NCI-H524 (cell line): ENCODE measurements at places on chromosomes 3 and 15.

DNA sequence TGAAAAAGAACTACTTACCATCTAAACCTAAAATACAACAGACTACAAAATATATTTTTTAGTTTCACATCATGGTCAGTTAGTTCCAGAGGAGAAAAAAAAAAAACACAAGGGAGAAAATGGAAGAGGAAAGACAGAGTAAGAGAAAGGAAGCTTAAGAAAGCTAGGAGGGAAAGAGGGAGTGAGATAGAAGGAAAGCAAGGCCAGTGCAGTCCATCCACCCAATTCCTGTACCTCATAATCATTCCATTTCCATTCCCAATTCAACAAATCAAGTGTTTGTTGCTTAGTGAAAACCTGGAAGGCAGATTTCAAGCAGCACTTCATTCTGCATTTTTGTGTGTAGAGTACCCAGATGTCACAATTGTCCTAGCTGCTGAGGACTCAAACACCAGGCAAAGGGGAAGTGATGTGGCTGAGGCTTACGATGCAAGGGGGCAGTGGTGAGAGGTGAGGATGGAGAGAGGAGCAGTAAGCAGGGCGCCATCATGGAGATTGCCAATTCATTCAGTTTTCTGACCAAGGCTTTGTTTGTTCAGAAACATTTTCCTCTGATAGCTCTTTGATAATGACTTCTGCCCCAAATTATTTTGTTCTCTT, 83.6 kb upstream of the GSK3B start:
- DNase-seq: peak; percentile 46

- no peak for DNase-seq
Measured at GRCh38 chr15:68412218-68412617, 19.7 kb downstream of the ITGA11 start.

DNA sequence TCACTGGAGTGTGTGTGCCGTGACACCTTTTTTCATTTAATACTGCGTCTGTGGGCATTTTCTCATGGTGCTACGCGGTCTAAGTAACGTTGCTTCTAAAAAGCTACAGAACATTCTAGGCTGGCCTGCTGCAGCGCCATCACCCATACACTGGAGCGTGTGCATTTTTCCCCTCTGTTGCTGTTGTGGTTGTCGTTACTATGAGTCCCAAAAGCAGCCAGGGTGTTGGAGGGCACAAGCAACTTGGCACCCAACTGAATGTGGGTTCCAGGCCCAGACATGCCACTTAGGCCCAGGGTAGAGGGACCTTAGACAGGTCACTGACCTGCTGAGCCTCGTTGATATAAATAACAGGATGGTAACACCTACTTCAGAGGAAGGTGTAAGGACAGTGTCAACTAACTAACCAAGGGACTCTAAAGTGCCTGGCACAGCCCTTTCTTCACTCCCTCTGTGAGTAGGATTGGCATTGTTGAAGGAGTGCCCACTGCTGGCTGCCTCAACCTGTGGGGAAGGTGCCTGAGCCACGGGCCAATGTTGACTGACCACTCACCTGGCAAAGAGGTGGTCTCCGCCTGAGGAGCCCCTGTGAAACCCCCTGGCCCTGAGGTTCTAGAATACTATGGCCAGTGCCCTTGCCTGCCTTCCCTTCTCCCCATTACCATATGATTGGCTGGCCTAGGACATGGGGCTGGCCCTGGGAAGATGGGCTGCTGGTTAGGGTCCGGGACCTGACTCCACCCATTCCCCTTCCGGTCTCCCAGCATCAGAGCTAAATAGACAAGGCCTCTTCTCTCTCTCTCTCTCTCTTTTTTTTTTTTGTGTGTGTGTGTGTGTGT, 3.5 kb downstream of the CSK start:
- no peak for DNase-seq

- DNase-seq: no peak
Measured at GRCh38 chr15:78162038-78162437, 12.9 kb downstream of the IDH3A start.

GRCh38 chr3:161310649-161311423, 60.5 kb downstream of the SPTSSB start:
- no peak for DNase-seq

DNA sequence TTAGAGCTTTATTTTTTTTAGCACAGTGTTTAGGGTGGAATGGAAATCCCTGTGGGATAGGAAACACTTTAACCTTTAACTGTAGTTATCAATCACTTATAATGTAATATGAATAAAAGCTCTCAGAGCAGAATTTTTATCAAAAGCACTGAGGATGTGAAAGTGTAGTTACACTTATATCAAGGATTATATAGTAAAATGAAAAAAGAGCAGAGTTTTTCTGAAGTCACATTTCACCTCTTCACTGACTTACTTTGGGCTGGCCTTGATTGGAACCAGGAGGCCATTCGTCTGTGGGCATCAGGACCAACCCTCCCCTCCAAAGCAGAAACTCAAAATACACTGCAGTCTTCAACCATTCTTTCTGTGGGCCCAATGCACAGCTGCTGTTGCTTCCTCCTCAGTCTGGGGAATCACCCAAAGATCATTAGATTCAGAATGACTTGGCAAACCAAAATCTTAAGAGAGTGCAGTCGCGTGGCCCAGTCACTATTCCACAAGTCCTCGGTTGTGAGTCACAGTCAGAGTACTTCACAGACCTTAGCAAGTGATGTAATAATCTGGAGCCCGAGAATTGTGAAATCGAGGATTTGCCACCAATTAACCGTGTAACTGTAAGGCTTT, 132.6 kb upstream of the COL8A1 start:
- no peak for DNase-seq

DNA sequence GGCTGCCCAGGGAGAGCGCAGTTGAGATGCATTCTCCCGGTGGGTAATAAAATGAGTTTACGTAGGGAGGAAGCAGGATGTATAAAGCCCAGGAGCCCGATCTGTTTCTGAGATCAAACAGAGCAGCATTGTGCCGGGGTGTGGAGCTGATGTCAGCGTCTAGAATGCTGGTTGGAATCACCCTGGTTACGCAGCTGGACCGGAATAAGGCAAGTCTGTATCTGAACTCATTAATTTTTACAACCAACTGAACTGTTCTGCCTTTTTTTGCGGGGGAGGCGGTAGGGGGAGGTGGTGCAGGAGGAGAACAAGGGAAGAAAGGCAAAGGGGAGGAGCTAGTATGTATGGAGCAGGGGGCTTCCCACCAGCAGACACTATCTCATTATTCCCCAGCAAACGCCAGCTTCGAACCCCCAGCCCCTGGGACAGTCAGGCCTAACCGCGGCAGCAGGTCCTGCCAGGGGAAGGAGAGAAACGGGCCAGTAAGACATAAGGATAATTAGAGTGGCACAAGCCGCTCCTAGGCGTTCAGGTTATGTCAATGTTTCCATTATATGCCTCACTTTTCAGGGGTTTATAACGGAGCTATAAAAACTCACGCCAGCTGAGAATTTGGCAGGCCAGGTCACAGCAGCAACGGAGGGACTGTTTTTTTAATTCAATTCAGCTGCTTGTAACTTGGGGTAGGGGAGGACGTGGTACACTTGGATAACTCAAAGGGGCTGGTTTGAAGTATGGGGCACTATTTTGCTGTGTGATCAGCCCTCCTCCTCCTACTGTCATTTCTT, 175.3 kb upstream of the HES1 start:
- DNase-seq: no peak

GRCh38 chr3:52650439-52650838, 35.3 kb downstream of the PBRM1 start:
- DNase-seq: no peak

- no peak for DNase-seq
Measured at GRCh38 chr15:71146580-71146982, 31.3 kb downstream of the THSD4 start.

DNA sequence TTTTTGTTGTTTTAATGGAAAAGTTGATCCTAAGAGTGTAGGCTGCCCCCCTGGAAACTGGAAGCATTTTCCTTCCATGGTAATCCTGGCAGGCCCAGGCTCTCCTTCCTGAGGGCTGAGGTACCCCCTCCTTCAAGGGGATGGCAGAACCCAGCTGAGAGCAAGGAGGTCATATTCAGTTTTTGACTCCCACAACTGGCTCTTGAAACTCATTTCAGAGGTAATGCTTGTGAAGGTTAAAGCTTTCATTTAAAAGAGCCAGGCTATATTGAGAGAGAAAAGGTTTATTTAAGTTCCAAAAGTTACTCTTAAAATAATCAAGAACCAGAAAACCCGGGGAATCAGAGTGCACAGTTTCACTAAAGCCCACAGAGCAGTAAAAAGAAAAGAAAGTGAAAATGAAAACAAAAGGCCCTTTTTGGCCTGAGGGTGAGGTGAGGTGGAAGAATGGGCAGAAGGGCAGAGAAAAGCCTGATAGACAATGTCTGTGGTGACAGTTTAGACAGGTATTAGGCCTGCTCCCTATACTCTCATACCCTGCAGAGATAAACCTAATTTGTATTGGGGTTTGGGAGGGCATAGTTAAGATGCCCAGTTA, 47.0 kb upstream of the RBP1 start:
- DNase-seq: no peak

DNA sequence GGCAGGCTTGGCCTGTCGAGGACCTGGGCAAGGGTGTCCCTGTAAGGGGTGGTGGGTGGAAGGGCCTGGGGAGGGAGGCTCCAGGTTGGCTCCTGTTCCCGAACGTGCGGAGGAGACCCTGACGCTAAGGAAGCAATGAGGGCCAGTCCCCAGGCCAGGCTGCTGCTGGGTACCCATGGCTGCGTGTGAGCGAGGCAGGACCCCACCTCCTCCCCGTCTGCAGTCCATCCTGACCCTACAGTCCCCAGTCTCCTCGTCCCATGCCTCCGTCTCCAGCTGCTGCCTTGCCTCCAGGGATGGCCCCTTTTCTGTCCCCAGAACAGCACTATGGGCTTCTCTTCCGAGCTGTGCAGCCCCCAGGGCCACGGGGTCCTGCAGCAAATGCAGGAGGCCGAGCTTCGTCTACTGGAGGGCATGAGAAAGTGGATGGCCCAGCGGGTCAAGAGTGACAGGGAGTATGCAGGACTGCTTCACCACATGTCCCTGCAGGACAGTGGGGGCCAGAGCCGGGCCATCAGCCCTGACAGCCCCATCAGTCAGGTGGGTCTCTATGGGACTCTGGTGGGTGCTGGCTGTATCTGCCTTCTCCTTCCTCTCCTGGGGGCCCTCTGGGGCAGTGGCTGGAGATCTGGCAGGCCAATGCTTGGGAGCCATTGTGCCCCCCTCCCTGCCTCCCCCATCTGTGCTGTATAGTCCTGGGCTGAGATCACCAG, 571 bp downstream of the FES start:
- DNase-seq: no peak
